ENCODE measurements at places on chromosomes 2 and 18.

DNA sequence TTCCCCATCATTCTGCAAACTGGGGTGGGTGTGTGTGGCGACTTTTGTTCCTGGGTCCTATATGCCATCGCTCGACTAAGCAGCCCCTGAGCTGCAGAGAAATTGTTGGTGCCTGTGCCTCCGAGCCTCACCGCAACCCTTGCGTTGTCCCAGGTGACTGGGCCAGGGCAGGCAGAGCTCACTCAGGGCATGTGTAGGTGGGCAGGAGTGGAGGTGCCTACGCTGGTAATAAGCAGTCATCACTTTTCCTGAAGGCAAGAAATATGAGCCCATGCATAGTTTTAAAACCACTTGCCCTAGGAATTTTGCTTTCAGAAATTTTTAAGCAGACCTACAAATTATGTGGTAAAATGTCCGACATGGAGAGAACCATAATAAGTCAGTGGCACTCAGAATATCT is 197.8 kb downstream of the SMAD7 start:
- DNase-seq, result no peak

DNA sequence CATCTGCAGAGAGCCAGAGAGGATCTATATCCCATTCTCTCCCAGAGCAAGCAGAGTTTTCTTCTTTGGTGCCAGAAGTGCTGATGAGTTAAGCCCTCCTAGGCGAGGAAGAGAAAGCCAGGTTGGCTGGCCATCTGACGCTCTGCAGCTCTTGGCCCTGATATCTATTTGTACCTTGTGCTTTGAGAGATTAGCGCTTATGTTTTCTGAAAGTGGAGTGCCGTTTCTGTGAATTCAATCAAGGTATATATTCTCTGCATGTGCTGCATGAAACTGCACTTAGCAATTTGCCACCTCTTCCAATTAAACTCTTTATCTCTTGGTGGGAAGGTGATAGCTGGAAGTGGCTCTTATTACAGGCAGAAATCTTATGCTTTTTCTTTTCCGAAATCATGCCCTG is 177.5 kb downstream of the LPIN1 start:
- no peak for DNase-seq

DNA sequence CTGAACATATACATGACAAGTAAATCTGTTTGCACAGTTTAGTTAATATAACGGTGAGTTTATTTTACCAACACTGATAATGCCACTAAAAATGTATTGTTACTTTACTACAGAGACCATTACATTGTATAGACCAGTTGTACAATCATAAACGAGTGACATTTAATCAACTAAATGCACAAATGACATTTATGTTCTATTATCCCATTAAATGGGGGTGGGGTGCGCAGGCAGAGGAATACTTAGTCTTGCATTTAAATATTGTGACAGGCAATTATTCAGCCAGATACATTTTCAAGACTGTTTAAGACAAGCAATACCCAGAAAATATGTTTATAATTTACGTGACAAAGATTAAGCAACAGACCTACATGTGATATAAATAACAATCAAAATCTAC is 72.0 kb upstream of the CHAC2 start:
- no peak for DNase-seq

DNA sequence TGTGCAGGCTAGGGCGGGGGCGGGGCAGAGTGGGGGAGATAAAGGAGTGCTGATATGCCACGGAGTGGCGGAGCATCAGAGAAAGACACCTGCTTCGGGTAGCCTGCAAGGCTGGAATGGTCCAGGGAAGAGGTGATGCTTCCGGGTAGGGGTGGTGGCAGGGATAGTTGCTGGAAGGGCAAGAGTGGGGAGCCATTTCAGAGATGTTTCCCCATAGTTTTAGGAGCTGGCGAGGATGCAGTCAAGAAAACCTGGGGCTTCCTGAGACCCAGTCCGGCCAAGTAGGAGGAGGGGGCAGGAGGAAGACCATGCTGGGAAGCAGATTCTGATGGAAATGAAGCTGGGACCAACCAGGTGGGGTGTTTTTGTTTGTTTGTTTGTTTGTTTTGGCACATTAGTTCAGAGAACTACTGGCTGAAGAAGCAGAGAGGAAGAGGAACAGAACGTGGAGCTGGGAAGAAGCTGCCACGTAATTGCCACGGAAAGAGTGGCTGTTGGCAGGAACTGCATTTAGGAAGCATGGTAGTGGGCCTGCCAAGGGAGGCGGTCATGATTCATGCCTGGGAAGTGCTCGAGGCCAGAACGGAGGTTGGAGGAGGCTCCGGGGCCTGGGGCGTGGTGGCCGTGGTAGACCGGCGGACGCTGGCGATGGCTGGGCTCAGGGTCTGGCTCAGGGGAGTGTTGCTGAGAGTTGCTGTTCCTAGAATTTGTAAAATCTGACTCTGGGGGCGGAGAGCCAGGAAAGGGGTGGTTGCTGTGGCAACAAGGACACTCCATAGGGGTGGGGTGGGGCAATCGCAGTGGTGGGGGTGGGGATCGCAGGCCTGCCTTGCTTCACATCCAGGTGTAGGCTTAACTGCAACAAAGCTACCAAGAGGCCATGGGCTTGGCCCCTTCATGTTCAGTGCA is 8.6 kb upstream of the INPP5D start:
- DNase-seq, result no peak

DNA sequence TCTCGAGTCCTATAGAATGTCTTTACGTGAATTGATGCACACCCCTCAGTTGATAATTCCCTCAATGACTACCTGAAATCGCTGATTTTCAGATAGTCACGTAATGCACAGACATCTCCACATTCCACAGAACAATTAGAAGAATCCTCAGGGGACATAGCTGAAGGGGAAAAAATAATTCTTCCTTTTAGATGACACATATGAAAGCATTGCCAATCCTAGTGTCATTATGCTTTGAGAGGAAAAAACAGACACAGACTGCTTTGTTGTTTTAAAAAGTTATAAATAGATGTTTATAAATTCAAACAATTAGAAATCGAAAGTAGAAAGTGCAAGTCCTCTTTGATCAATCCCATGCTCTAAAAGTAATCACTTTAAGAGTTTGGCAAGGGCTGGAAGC is 100.6 kb upstream of the FN1 start:
- DNase-seq, result no peak

DNA sequence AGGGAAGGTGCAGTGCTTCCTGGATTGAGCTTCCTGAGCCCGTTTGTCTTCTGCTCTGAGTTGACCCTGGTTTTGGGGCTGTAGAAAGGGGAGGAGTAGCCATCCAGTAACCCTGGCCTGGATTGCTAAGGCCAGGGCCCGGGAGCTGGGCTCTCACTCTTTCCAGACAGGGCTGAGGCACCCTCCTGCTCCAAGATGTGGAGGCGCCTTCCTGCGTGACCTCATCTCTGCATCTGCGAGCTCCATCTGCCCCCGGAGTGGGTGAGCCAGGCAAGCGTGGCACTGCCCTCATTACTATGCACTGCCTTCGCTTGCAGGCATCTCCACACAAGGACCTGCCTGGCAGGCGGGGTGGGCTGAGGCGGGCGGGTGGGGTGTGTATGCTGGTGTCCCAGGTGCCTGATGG is 58.0 kb downstream of the RAB31 start:
- no peak for DNase-seq

- no peak for DNase-seq
Measured at GRCh38 chr2:102166189-102166845, 20.5 kb upstream of the IL1RL2 start.

- DNase-seq, result no peak
Measured at GRCh38 chr2:224775647-224776046, 59.5 kb upstream of the CCDC195 start.

GRCh38 chr2:181234487-181234891 is 222.7 kb upstream of the ITGA4 start:
- DNase-seq, result no peak

- peak; percentile 23 for DNase-seq
Measured at GRCh38 chr2:197197895-197198311, 112.7 kb downstream of the ANKRD44 start.

GRCh38 chr18:77063260-77063659 is 69.3 kb downstream of the MBP start:
- DNase-seq, result peak; percentile 91

DNA sequence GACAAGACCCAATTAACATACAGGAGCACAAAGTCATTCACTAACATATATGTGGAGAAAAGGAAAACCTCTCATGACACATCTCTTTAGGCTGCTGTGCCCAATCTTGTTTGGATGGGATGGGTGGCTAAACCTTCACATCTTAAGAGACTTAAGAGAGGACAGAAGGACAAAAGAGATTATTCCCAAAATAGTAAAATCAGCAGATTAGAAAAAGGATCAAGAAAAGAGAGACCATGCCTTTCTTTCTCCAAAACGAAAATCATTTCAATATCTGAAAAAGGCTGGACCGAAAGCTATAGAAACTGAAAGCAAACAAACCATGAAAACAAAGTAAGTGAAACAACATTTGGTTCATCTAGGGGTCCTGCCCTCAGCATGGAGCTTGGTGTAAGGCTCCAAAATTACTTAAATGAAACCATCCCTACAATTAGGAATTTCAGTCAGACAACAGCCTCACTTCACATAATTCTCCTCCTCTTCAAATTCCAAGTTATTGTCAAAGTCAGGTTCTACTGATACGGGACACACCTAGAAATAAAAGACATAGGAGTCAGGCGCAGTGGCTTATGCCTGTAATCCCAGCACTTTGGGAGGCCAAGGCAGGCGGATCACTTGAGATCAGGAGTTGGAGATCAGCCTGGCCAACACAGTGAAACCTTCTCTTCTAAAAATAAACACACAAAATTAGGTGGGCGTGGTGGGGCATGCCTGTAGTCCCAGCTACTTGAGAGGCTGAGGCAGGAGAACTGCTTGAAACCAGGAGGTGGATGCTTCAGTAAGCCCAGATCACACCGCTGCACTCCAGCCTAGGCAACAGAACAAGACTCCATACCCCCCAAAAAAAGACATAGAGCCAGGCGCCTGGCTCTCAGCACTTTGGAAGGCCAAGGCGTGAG is 5.2 kb downstream of the STARD7 start:
- DNase-seq, result peak; percentile 12

GRCh38 chr18:72697706-72698105 is 153.6 kb upstream of the CBLN2 start:
- no peak for DNase-seq

DNA sequence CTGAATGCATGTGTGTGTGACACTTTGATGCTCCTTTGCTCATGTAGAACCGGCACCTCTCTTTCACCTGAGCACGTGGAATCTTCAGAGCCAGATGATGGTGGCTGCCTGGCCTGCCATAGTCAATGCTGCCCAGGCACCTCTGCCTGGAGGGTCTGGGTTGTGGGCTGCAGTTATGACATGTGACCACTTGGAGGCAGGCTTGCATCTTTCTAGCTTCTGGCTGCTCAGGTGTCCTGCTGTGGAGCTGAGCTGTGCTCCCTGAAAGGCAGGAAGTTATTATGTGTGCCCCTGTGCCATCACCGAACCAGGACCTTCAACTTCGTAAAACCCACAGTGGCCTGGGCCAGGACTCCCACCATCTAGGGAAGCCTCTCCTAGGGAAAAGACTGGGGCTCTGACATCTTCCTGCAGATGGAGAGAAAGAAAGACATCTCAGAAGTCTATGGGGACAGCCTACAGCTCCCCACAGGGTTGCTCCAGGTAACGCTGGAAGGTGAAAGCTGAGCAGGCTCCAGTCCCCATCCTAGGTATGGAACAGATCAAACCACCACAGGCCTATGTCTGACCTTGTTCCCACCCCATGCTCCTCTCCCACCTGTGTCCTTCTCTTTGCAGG is 30.2 kb downstream of the PSD4 start:
- peak; percentile 80 for DNase-seq

- no peak for DNase-seq
Measured at GRCh38 chr18:23756590-23757436, 67.6 kb downstream of the LAMA3 start.

DNA sequence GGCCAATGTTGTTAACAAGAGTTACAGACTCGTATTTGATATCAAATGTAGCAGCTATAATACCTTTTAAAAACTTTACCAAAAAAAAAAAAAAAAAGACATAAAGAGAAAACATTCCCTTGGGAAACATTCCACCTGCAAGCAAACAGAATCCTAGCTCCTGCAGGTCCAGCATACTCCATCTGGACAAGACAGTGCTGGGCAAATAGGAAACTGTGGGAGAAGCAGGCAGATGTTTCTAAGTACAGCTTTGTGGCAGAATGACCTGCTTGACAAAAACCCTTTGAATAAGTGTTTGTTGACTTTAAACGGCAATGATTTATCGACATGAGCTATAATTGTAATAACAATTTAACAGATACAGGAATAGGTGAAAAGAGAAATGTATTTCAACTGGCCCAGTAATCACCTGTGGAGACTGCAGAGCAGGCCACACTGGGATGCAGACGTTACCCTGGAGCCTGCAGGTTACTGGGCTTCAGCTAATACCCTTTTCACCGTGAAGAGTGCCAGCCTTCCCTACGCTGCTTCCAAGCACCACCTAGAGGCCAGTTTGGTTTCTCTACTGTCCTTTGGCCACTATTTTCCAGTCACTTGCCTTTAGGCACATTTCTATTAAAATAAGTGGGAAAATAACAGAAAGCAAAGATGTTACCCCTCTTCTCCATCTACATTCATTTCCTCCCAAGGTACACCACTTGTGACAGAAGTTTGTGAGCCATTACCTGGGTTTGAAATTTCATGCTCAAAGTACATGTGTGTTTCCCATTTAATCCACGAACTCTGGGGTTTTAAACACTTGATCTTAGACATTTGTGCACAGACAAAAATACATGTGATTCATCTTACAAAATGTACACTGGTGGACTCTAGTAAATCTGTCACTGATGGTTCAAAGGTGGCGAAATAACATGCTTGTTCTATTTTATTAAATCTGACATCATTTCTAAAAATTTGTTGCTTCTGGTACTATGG is 96.9 kb upstream of the ZNF397 start:
- peak; percentile 38 for DNase-seq

GRCh38 chr2:175823002-175823706 is 178.9 kb downstream of the LNPK start:
- DNase-seq, result no peak

- DNase-seq, result no peak
Measured at GRCh38 chr2:231053846-231054245, 2.8 kb upstream of the PSMD1 start.
